Nucleus accumbens (tissue), 56 donors: ENCODE measurements at places on chromosomes 6 and 20.

GRCh38 chr6:92648364-92649086 lies 770.8 kb downstream of the EPHA7 start:
- DNase-seq, result no peak

DNA sequence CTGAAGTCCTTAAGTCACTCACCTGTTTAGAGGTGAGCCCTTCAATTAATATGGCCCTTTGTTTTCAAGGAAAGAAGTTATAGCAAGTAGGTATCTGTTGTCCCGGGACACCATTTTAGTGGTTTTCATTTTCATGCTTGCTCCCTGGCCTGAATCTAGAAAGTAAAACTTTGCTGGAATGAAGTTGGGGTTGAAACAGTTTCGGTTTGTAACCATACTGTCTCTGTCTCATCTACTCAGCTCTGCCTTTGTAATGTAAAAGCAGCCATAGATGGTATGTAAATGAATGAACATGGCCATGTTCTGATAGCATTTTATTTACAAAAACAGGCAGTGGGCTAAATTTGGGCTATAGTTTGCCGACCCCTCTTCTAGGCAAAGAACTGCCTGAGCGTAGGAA lies 64.9 kb upstream of the GNRH2 start:
- DNase-seq, result no peak

- DNase-seq, result no peak
Measured at GRCh38 chr6:157980288-157981131, 1.2 kb upstream of the SYNJ2 start.

DNA sequence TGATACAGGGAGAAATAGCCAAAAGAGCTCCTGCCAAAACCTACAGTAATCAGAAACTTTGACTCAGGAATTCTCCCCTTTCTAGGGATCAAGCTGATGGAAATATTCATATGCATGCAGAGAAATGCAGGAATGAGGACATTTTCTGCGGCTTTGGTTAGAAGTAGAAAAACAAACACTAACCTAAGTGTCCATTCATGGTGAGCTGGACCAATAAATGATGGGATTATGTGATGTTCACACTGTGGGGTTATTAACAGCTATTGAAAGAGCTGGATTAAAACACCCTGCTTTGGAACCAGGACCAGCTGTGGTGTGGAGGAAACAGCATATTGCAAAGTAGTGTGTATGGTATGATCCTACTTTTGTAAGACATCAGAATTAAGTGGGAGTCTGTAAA lies 143.1 kb downstream of the SYCP2 start:
- no peak for DNase-seq

- no peak for DNase-seq
Measured at GRCh38 chr6:88020439-88020838, 27.2 kb upstream of the SPACA1 start.
